ENCODE measurements at places on chromosomes 2 and 18.

- DNase-seq = no peak
Measured at GRCh38 chr2:224217233-224217961, 178.3 kb upstream of the SERPINE2 start.

DNA sequence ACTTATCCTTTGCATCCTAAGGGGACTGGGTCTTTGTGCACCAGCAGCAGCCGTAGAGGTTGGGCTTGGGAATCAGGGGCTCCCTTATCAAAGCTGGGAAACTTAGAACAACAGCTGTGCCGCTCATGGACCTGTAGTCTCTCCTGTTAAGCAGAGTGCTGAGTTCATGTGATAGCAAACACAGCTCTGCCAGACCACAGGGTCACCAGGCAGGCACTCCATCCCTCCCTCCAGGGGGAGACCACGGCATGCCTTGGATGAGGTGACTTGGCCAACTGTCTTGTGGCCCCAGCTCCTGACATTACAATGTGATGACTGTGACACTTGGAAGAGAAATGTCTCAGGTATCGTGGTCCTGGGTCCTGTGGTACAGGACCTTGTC, 60.0 kb downstream of the DGKD start:
- DNase-seq = no peak

- DNase-seq = no peak
Measured at GRCh38 chr2:216690853-216691741, 4.3 kb downstream of the IGFBP5 start.

- no peak for DNase-seq
Measured at GRCh38 chr2:172927641-172928357, 147.8 kb upstream of the MAP3K20 start.

GRCh38 chr18:54127759-54128378, 96.6 kb downstream of the MBD2 start:
- DNase-seq = no peak

- DNase-seq = no peak
Measured at GRCh38 chr2:68931149-68931711, 21.5 kb downstream of the GKN2 start.

- DNase-seq = no peak
Measured at GRCh38 chr2:71710367-71711132, 257.2 kb downstream of the DYSF start.

DNA sequence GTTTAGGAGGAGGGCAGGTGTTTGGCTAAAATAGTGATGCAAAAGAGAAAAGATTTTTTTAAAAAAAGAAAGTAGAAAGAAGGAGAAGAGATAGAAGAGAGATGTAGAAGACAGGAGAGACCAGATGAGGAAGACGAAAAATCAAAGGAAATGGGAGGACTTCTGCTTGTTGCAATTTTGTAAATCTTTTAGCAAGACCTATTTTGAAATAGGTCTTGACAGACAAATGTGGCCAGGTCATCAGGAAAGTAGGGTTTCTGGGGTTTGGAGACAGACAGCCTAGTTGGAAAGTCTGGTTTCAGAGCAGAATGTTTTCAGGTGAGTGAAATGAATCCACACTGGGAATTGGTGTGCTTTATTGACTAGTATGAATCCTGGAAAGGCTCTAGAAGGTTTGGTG, 104.5 kb upstream of the CAVIN2 start:
- no peak for DNase-seq

GRCh38 chr2:100301881-100302584, 20.3 kb downstream of the LONRF2 start:
- DNase-seq = no peak

DNA sequence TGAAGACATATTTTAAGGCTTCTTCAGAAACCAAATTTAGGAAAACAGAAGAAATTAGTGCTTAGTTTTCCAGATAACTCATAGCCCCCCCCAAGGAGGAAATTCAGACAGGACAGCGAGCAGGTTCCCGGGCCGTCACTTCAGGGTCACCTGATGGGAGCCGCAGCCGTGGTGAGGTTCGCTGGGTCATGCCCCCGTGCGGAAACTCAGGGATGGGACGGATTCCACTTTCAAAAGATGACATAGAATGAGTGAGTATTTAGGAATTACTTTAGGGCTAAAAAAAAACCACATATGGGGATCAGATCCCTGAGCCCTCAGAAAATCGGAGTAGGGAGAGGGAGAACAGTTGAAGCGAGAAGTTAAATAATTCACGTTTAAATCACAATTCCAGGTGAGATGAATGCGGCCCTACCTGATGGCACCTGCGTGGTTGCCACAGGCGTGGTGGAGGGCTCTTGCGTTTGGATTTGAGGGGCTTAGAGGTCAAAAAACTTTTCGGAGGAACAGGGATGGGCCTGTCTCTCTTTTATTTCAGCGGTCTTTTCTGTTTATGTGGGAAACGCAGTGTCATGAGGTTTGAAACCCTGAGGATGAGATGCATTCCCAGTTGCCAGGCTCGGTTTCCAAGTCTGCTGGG, 114.4 kb downstream of the NFATC1 start:
- DNase-seq = no peak

- no peak for DNase-seq
Measured at GRCh38 chr2:1598041-1598710, 146.1 kb downstream of the PXDN start.

- DNase-seq = no peak
Measured at GRCh38 chr18:49875783-49876182, 62.5 kb upstream of the ACAA2 start.

GRCh38 chr2:157173740-157174184, 83.7 kb upstream of the GALNT5 start:
- DNase-seq = no peak

- DNase-seq = no peak
Measured at GRCh38 chr2:3451169-3451568, 68.2 kb downstream of the ADI1 start.

DNA sequence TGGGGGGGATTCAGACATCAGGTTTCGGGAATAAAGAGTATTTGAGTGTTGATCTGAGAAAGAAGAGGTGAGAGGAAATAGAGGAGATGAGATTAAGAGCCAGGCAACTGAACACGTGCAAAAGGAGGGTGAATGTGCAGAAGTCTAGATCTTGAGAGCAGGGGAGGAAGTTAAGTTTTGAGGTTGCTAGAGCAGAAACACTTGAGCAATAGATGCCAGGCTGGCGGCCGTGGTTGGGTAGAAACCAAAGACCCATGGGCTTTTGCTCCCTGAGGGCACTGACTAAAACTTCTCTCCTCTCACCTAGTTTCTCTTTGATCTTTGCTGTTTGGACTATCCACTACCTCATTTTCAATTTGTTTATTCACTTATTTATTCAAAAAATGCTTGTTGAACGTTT, 116.0 kb downstream of the CDC42EP3 start:
- no peak for DNase-seq

GRCh38 chr2:217357886-217358620, 498.2 kb upstream of the TNP1 start:
- DNase-seq = no peak

DNA sequence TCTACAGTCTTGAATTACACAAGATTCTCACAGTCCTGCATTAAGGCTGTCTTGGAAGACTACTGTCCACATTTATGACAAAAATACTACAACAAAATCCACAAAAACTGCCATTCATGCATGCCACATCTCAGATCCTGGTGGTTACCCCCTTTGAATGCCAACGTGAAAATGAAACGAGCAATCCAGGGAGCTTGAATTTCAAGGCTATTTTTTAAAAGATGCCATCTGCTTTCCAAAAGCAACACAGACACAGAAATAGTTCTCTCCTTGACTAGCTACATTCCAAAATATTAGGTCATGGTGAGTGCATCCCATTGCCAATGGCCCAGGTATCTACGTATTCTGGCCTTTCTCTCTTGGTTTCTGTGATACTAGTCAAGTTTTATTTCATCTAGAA, 36.3 kb downstream of the IRS1 start:
- no peak for DNase-seq

DNA sequence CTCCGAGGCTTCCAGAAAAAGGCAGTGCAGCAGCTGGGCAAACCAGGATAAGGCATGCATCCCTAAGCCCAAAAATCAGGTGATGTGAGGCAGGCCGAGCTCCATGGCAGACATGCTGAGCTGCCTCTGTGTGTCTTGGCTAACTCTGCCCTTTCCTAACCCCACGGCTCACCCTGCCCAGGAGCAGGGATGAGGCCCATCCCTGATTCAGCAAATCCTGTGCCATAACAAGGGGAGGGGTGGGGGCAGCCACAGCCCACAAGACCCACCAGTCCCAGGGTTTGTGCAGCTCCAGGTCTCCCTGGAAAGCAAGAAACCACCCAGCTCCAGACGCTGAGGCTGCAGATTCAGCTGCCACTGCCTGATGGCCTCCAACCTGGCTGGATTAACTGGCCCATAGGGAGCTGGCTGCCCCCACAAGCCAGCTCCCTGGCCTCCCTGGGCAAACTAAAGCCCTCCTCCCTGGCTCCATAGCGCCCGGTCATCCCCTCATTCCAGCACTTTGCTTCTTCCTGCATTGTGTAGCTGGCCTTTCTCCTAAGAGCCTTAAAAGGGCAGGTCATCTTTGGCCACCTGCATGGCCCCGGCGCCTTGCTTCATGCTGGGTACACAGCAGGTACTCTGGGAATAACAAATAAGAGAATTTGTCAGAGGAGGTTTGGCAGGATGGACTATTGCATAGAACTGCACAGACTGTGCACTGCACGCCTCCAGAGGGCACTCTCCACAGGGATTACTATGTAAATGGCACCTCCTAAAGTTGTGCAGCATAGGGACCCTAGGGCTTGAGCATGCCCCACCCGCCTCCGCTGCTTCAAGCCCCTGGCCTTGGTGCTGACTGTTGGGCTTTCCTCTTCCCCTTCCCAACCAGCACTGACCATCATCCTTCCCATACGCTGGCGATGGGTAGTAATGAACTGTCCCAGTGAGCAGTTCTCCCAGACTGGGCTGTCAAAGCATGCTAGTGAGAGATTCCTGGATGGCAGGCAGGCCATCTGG, 10.7 kb downstream of the STEAP3 start:
- no peak for DNase-seq

GRCh38 chr18:24989760-24990593, 362.0 kb downstream of the ZNF521 start:
- no peak for DNase-seq

- DNase-seq = no peak
Measured at GRCh38 chr2:64448041-64448426, 5.9 kb upstream of the LGALSL start.

DNA sequence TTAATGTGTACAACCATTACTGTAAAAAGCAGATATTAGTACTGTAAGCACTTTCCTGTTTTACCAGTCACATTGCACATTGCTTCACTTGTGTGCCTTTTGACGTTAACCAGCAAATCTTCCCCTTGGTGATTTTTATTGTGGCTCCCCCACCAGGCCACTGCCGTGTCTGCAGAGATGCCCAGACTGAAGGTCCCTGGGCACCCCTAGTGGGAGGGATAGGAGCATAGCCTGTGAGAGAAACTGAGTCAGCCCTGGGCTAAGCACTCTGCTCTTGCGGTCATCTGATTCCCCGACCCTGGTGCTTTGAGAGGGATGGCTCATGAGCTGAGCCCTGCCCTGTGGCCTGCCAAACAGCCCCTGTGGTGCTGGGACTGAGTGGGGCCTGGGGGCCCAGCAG, 73.4 kb downstream of the INPP4A start:
- DNase-seq = peak; percentile 23

- no peak for DNase-seq
Measured at GRCh38 chr2:126979039-126980003, 80.6 kb downstream of the TEX51 start.

GRCh38 chr18:44691148-44691925, 10.6 kb downstream of the SETBP1 start:
- no peak for DNase-seq

DNA sequence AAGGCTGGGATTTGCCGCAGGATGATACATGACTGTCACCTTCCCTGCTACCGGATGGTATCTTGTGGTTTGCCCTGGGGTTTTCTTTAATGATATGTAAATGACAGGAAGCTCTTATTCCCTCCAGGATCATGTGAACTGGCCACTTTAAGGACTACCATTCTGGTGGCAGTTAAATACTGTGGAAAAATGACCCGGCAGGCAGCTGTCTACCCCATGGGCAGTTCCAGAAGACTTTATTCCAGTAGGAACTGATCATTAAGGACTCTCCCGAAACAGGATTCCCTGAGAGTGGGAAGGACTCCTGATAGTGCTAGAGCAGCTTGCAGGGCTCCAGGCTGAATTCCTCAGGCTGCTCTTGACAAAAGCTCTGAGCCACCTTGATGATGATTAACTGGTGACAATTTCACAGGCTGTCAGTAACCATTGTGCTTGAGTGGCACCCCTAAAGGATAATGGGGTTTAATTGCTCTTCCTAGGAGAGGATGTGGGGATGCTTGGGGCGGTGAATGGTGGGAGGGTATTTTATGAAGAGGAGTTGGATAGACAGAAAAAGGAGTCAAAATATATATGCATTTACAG, 212.0 kb downstream of the CPS1 start:
- no peak for DNase-seq

DNA sequence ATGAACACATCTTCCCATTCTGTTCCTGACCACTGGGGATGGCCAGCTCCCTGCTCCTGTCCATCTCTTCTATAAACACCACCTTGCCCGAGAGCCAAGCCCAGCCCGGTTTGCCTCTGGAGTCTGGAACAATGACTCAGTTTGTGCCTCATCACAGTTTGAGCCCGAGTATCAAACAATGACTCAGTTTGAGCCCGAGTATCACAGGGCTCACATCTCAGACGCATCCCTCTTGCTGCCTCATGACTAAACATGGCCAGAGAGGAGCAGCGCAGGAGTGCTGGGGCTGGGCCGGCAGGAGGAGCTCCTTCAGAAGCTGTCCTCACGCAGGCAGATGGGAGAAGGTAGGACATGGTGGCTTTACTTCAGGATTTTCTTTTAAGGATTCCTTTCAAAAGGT, 68.7 kb downstream of the PXDN start:
- no peak for DNase-seq

DNA sequence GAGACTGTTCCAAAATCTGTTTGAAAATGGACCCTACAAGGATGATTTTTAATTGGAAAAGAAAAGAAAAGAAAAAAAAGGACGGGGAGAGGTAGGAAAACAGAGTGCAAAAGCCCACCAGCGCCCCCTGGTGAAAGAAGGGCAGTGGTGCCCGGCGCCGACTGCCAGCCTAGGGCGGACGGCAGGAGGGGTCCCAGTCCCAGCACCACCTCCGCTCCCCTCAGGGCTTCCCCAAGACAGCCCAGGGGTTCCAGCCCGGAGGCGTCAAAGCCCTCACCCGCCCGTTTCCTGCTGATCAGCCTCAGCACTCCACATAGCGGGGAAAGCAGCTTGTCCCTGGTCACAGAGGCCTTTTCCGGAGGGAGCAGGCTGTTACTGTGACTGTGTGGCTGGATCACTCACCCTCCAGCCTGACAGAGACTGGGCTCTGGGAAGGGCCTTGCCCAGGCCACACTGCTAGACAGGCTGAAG, 213.9 kb downstream of the TFCP2L1 start:
- DNase-seq = no peak

DNA sequence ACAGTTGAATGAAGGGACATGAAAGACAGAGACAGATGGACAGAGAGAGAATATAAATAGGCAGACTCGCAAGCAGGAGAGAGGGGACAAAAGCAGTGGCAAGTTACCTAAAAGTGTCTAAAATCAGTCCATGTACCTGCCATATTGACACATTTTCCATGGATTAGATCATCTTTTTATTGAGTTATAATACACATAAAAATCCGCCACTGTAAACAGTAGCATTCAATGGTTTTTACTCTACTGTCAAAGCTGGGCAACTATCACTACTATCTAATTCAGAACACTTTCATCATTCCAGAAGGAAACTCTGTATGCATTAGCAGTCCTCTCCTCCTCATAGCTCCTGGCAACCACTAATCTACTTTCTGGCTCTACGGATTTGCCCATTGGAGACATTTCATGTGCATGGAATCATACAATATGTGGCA, 10.1 kb downstream of the CFAP210 start:
- no peak for DNase-seq

GRCh38 chr2:241050624-241051577, 51.2 kb downstream of the MTERF4 start:
- no peak for DNase-seq

- no peak for DNase-seq
Measured at GRCh38 chr2:80117401-80117800, 187.2 kb downstream of the LRRTM1 start.

All from stimulated activated CD4-positive, alpha-beta T cell treated with anti-CD3 and anti-CD28 coated beads, Interleukin-15, amount 100 ng/mL, for 1 hour (primary cell).